HuH-7.5 (cell line): ENCODE measurements at places on chromosomes 3 and 15.

DNA sequence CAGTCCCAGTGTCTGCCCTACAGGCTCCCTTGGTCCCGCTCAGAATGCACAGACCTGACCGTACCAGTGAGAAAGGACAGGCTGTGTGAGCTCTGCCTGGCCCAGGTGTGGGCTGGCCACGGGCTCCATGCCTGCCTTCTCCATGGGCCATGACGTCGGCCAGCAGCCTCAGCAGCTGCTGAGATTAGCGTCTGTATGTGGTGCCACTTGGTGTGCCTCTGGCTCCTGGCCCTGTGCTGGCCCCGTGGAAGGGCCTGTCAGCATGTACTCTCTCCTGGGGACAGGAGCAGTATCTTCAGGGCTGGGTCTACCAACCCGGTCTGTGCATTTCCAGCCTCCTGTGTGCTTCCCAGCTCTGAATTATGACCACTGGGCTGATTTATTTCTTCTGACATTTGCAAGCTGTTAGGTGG lies 25.7 kb downstream of the KLF13 start:
- DNase-seq, result no peak

DNA sequence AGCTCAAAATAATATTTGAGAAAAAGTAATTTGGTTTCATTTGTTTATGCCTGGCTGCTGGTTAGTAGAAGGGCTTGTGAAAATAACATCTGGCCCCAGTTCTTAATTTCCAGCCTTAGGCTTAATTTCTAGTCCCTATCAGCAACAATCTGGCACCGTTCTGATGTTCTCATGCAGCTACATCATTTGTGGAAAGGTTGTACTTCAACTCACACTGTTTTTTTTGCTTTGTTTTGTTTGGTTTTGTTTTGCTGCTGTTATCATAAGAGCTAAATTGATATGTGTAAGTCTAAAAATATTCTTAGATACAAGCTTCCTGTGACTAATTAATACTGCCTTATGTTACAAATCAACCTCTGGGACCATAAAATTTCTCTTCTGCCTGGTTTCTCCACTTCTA lies 8.9 kb downstream of the CPA3 start:
- DNase-seq, result no peak

DNA sequence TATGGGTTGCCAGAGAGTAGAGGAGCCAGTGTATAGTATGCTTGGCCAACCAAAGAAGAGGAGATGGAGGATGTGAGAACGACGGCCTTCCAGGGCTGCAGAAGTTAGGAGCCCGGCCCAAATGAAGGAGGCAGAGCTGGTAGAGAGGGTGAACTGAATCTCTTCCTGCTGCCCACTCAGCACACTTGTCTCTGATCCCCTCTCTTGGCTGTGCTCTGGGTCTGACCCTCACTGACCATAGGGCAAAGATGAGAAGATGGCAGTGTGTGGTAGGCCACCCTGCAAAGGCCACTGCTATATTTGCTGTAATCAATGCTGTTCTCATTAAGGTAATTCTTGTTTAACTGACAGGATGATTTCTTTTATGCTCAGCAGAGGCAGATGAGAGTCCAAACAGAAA lies 256.0 kb downstream of the OCA2 start:
- DNase-seq, result no peak

DNA sequence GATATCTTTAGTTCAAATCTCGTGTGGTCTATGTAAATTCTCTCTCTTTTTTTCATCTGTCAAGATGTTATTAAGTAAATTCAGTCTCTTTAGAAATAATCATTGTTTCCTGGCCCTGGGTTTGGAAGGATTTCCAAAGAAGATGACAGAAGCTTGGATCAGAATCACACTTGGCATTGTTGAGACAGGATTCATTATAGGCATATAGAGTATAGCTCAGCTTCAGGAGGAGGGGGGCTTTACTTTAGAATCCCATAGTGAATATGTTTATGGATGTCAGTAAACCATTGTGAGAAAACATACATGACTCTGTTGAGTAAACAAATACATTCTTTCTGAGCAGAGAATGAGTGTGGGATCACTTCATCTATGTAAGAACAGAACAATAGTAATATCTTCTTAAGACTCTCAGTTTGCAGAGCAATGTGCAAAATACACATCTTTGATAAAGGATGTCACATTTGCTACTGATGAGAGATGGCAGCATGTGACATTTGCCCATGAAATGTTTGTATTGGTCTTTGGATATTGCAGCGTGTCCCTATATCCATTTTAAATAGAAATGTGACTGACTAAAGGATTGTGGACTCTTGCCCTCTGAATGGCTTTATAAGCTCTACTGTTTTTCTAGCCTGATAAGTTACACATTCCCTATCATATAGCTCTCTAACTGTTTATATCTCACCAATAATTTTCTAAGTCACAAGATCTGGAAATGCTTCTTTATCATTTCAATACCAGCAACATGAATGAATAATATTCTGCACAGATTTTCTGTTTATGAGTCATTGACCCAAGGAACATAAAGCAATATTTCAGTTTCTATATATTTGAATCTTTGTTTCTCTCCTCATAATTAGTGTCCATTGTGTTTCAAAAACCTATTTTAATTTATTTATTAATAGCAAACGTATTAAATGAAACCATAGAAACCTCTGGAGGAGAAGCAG lies 95.6 kb upstream of the THRB start:
- DNase-seq, result no peak

GRCh38 chr15:99421172-99421656 lies 144.6 kb upstream of the MEF2A start:
- DNase-seq, result peak; percentile 70

- no peak for DNase-seq
Measured at GRCh38 chr3:27713078-27713423, 9.1 kb downstream of the EOMES start.

GRCh38 chr3:147514366-147515160 lies 105.4 kb downstream of the ZIC1 start:
- DNase-seq, result no peak

DNA sequence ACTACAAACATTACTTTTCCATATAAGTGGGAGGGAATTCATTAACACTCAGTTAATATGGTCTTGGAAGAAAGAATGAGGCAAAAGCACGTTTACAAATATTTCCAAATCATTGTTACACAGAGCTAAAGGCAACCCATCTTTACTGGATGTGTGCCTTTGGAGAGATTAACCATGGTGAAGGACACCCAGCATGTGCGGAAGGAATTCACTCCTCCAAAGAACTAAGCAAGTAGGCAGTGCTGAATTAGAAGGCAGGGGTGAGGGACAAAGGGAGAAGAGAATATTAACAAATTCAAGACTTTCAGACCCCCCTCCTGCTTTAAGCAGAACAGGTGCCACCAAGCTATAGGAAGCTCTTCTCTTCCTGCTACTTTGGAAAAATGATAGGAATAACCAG lies 10.1 kb downstream of the ARPP21 start:
- no peak for DNase-seq
